ENCODE measurements at places on chromosomes 7 and 10.

DNA sequence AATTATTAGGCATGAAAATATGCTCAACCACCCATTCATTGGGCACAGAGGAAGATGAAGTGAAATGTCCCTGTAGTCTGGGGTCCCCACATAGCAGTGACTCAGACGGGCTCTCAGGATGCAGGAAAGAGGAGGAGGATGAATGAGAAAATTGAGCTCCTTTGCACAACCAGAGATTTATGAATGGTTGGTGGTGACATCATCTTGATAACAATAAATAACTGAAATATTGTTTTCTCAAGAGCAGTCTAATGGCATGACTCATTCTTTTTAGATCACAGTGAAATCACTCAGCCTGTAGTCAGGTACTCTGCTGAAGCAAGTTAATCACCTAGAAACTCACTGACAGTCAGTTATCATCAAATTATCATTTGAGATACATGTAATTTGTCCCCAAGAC, 254.1 kb downstream of the RELN start:
- H3K36me3 ChIP-seq, result peaks cover 10% of the 10 kb centered on the region
- DNase-seq, result no peak
- no peak overlapping the region for H3K27ac ChIP-seq
- no peaks in the 10 kb centered on the region for H3K27me3 ChIP-seq
- H3K4me3 ChIP-seq, result no peak overlapping the region

- DNase-seq, result no peak
- no peak overlapping the region for H3K4me3 ChIP-seq
- H3K27ac ChIP-seq, result no peak overlapping the region
- H3K4me1 ChIP-seq, result peaks cover 8% of the 10 kb centered on the region
- H3K36me3 ChIP-seq, result no peaks in the 10 kb centered on the region
Measured at GRCh38 chr10:88234297-88234696, 348.8 kb downstream of the RNLS start.

GRCh38 chr7:45176091-45176490, 18.5 kb downstream of the RAMP3 start:
- no peak for DNase-seq
- H3K36me3 ChIP-seq, result no peaks in the 10 kb centered on the region
- no peak overlapping the region for H3K4me3 ChIP-seq
- H3K4me1 ChIP-seq, result no peaks in the 10 kb centered on the region

DNA sequence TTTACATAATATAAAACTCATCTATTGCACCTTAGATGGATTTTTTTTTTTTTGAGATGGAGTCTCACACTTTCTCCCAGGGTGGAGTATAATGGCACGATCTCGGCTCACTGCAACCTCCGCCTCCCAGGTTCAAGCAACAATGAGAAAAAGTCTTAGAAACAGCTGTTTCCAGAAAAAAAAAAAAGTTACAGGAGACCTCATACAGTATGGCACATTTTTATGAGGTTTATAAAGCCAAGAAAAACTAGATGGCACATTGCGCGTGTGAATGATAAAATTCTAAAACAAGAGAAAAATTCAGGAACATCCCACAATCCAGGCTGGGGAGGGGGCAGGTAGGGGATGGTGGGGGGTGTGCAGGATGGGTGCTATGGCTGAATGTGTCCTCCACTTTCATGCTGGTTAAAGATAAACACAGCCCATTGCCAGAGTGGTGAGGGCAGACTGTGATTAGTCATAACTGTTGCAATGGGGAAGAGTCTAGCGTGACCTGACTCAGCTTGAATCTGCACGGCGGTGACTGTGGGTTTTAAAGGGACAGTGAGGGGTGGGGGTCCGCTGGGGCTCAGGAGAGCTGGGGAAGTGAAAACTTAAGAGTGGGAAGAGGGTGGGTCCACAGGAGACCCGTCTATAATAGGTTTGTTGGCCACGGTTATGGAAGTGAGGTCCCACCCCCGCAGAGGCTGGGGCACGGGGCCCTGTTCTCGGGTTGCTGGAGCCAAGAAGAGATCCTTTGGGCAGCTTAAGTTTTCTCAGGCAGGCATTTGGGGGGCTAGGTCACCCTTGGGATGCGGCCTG, 11.9 kb upstream of the LRRC27 start:
- no peak overlapping the region for H3K4me3 ChIP-seq
- no peak overlapping the region for H3K27ac ChIP-seq
- no peak for DNase-seq

DNA sequence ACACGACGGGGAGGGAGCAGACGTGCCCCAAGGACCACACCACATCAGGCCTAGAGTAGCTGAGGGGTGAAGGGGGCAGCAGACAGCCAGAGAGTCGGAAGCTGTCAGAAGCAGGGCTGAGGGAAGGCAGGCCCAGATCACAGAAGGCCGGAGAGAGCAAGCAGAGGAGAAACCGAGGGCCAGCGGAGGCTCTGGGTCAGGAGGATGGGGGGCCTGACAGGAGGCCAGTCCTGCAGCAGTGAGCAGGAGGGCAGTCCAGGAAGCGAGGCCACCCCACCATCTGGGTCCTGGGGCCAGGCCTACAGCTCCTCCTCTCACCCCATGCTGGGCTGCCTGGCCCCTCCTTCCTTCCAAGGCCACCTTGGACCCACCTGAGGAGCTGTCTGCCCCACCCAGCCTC, 20.3 kb downstream of the SLIT1 start:
- DNase-seq, result no peak
- H3K27ac ChIP-seq, result peak overlapping the region; percentile 73
- H3K4me1 ChIP-seq, result peaks cover 29% of the 10 kb centered on the region
- H3K27me3 ChIP-seq, result no peaks in the 10 kb centered on the region

DNA sequence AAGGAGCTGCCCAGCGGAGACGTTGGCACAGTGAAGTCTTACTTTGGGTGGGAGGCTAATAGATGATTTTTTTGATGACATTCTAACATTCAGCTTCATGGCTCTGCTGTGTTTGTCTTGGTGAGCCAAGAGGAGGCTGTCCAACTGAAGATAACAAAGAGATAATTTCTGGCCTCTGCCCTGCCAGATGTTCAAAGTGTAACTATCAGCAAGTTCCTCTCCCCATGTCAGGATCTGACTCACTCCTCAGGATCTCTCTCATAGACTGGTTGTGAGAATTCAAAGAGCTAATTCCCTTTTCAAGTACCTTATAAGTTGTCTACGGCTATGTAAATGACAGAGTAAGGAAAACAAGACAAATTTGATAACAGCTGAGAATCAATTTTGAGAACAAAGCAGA, 1340.9 kb downstream of the XPNPEP1 start:
- no peak overlapping the region for H3K4me3 ChIP-seq
- H3K27ac ChIP-seq, result no peak overlapping the region
- DNase-seq, result no peak
- H3K4me1 ChIP-seq, result peaks cover 10% of the 10 kb centered on the region

DNA sequence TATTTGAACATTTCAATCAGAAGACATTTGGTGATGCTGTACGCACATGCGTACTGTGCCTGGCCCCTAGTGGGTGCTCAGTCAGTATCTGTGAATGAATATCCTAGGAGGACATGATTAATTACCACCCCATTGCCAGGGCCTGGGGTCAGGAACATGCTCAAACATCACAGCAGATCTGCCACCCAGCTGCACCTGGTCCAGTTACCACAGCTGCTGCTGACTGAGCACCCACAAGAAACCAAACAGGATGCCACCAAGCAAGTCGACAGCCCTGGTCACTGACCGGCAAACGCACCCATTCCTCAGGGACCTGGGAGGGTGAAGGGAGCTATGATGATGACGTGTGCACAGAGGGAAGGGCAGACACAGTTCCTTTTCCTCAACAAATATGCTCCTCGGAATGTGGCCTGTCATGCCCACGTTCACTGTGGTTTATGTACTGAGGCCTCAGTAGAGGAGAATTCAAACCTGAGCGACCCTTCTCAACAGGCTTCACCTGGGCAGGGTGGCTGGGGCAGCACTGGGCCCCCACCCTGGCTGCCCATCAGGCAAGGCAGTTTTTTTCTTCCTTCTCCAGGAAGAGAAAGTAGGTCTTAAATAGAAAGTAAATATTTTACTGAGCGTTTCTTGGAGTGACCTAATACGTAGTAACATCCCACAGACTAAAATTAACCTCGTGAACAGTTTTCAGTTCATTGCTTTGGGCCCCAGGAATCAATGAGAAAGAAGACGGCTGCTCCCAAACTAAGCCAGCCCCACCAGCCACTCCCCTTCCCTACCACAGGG, 13.4 kb downstream of the CTBP2 start:
- no peak for DNase-seq
- H3K4me3 ChIP-seq, result no peak overlapping the region
- H3K4me1 ChIP-seq, result peaks cover 89% of the 10 kb centered on the region
- H3K36me3 ChIP-seq, result peaks cover 26% of the 10 kb centered on the region
- H3K27me3 ChIP-seq, result no peaks in the 10 kb centered on the region
- H3K27ac ChIP-seq, result peak overlapping the region; percentile 98

- no peak for DNase-seq
- 0 out of 2 replicates have a peak, but pooled peaks cover 4% of the 10 kb centered on the region for H3K36me3 ChIP-seq
- no peak overlapping the region for H3K27ac ChIP-seq
- no peaks in the 10 kb centered on the region for H3K4me1 ChIP-seq
- no peaks in the 10 kb centered on the region for H3K27me3 ChIP-seq
Measured at GRCh38 chr7:107264723-107265122, 95.9 kb downstream of the HBP1 start.

- peaks cover 46% of the 10 kb centered on the region for H3K36me3 ChIP-seq
- H3K4me3 ChIP-seq, result no peak overlapping the region
- H3K27ac ChIP-seq, result no peak overlapping the region
- peaks cover 4% of the 10 kb centered on the region for H3K4me1 ChIP-seq
- no peaks in the 10 kb centered on the region for H3K27me3 ChIP-seq
Measured at GRCh38 chr7:138902161-138902560, 79.0 kb downstream of the KIAA1549 start.

- peaks cover 23% of the 10 kb centered on the region for H3K4me1 ChIP-seq
- H3K27ac ChIP-seq, result peak overlapping the region; percentile 50
- DNase-seq, result peak; percentile 35
- H3K36me3 ChIP-seq, result no peaks in the 10 kb centered on the region
- H3K27me3 ChIP-seq, result peaks cover 6% of the 10 kb centered on the region
Measured at GRCh38 chr10:101310529-101311184, 43.3 kb upstream of the BTRC start.

- no peak for DNase-seq
- peaks cover 43% of the 10 kb centered on the region for H3K4me1 ChIP-seq
- H3K27ac ChIP-seq, result no peak overlapping the region
- no peaks in the 10 kb centered on the region for H3K27me3 ChIP-seq
- no peak overlapping the region for H3K4me3 ChIP-seq
Measured at GRCh38 chr10:1361411-1362105, 305.4 kb downstream of the WDR37 start.

DNA sequence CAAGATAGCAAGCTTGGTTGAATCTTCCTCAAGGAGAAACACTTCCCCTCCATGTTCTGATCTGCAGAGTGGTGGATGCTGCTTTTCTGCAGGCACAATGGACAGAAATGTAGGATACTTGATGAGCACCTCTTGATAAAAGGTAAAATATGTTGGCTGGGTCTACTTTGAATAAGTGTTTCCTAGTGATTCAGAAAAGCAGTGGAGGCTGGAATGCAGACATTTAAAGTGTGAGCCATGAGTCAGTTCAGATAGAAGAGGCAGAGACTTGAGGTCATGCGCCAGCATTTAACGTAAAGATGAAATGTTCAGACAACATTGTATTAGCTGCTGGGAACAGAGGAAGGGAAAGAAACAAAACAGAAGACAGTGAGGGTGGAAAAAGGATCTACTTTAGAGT, 403.1 kb downstream of the ADRA2A start:
- H3K36me3 ChIP-seq, result no peaks in the 10 kb centered on the region
- H3K4me3 ChIP-seq, result no peak overlapping the region
- no peak overlapping the region for H3K27ac ChIP-seq
- H3K27me3 ChIP-seq, result no peaks in the 10 kb centered on the region
- peaks cover 35% of the 10 kb centered on the region for H3K4me1 ChIP-seq
- DNase-seq, result no peak

DNA sequence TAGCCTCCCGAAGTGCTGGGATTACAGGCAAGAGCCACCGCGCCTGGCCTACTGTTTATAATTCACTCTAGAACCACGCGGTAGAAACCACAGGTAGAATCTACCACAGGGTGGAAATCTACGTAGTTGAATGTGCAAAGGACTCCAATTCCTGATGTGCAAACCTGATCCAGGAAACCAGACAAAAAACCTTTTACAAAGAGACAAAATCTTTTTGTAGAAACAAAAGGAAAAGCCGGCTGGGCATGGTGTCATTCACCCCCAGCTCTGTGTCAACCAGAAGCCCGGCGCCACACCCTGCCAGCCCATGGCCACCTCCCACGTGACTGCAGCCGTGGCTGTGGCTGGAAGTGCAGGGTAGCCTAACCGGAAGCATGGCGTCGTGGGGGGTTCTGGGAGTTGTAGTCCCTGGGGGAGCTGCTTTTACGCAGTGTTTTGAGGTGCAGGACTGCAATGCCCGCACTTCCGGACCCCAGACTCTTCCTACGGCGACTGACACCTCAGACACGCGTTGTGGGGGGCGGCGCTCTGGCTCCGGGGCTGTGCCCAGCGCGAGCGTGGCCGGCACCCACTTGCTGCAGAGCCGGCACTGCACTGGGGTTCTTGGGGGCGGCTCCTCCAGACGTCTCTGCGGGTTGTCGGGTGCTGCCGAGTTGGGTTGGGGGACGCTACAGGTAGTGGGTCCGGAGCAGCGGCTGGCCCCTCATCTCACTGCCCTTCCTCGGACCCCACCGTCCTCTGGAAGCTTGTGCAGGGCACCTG, 41.5 kb upstream of the RNF216 start:
- H3K27me3 ChIP-seq, result peaks cover 4% of the 10 kb centered on the region
- no peaks in the 10 kb centered on the region for H3K36me3 ChIP-seq
- H3K4me3 ChIP-seq, result peak overlapping the region; percentile 87
- peaks cover 4% of the 10 kb centered on the region for H3K4me1 ChIP-seq
- DNase-seq, result peak; percentile 95

- H3K4me3 ChIP-seq, result no peak overlapping the region
- no peak overlapping the region for H3K27ac ChIP-seq
- no peak for DNase-seq
- H3K36me3 ChIP-seq, result 0 out of 2 replicates have a peak, but pooled peaks cover 3% of the 10 kb centered on the region
- H3K4me1 ChIP-seq, result peaks cover 33% of the 10 kb centered on the region
Measured at GRCh38 chr10:107011105-107011504, 153.4 kb downstream of the SORCS1 start.

DNA sequence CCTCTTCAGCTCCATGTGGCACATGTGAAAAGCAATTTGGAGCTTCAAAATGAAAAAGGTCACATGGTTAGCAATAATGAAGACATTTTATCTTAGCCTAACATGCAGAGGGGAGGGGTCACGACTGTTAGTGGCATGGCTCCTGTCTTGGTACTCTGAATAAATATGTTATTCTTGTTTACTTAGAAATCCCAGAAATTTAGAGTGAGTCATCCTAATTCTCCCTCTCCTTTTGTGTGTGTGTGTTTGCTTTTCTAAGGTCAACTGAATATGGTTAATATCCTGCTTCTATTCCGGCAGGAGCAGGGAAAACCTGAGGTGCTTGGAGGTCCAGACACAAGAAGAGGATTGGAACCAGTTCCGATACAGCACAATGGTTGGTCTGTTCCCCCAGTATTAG, 17.6 kb downstream of the BCCIP start:
- no peaks in the 10 kb centered on the region for H3K4me1 ChIP-seq
- DNase-seq, result no peak
- H3K36me3 ChIP-seq, result peaks cover 53% of the 10 kb centered on the region
- no peaks in the 10 kb centered on the region for H3K27me3 ChIP-seq

GRCh38 chr7:120760050-120760449, 97.9 kb downstream of the TSPAN12 start:
- H3K4me3 ChIP-seq, result no peak overlapping the region
- H3K27ac ChIP-seq, result no peak overlapping the region
- H3K27me3 ChIP-seq, result no peaks in the 10 kb centered on the region
- H3K36me3 ChIP-seq, result no peaks in the 10 kb centered on the region

Data from WTC11 (cell line).